Motor neuron (in vitro differentiated cells): ENCODE measurements at places on chromosomes 2 and 18.
A peak's percentile ranks its signal among the peaks of the same experiment; 100 is the strongest.

- no peak for ATAC-seq
These were observed 59.6 kb upstream of the ZNF516 start for GRCh38 chr18:76554547-76555222.

DNA sequence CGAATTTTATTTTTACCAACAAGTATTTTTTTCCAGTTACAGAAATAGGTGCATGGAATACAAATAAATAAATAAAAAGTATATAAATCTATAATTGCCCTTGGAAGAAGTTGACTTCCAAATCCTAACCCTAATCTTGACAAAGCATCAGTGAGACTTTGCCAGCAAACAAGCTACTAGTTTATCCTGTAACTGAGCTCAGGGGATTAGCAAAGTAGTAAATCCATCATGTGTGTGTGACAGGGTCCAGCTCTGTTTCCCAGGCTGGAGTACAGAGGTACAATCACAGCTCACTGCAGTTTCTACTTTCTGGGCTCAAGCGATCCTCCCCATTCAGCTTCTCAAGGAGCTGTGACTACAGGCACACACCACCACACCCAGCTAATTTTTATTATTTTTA lies 948.0 kb upstream of the CNTNAP5 start:
- ATAC-seq: no peak

DNA sequence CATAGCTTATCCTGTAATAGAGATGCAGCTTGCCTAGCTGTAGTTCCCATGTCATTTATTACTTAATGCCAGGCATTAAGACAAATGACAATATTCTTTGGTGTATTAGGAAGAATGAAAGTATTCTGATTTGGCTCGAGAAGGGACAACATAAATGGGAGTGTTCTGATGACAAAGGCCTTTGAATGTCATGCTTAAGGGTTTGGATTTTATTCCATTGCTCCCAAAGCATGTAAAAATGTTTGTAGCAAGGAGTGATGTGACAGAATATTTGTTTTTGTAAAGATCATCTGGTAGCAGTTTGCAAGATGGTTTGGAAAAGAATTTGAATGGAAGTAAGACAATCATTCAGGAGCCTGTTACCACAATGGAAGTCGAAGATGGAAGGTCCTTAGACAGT lies 30.4 kb downstream of the EEF1B2 start:
- no peak for ATAC-seq

DNA sequence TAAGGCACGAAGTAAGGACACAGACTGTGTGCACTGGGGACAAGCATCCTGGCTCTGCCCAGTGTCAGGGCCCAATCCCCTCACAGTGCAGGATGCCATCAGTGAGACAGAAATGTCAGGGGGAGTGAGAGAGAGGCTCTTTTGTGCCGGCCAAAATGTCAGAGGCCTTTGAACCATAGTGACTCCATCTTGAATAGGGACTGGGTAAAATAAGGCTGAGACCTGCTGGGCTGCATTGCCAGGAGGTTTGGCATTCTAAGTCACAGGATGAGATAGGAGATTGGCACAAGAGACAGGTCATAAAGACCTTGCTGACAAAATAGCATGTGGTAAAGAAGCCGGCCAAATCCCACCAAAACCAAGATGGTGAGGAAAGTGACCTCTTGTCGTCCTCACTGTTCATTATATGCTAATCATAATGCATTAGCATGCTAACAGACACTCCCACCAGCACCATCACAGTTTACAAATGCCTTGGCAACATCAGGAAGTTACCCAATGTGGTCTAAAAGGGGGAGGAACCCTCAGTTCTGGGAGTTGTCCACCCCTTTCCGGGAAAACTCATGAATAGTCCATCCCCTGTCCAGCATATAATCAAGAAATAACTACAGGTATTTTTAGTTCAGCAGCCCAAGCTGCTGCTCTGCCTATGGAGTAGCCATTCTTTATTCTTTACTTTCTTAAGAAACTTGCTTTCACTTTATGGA lies 337.4 kb downstream of the LPIN1 start:
- peak; percentile 27 for ATAC-seq

DNA sequence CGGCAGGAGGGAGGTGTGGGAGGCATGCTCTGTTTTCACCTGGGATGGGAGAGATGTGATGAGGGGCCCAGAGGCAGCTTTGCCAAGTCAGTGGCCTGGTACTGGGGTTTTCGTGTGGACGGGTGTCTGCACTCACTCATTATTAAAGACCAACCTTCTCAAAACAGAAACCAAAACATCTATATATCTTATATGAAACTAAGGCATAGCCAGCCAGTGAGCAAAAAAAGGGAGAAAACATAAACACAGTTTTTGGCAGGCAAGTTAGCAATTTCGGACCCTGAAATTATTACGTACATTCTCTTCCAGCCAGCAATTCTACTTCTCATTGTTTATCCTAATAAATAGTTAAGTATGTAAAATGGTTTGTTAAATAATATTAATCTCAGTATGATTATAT lies 181.1 kb upstream of the SMAD2 start:
- no peak for ATAC-seq

DNA sequence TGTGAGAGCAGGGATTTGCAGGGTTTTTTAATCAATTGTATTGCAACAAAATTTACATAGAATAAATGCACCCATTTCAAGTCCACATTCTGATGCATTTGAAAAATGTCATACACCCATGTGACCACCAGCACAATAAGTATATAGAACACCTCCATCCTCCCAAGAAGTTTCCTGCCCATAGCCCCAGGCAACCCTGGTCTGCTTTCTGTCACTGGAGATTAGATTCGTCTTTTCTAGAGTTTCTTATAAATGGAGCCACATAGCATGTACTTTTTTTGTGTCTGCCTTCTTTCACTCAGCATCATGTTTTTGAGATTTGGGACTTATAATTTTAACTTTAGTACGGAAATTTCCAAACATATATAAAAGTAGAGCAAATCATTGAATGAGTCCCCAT lies 127.2 kb upstream of the EPAS1 start:
- no peak for ATAC-seq

DNA sequence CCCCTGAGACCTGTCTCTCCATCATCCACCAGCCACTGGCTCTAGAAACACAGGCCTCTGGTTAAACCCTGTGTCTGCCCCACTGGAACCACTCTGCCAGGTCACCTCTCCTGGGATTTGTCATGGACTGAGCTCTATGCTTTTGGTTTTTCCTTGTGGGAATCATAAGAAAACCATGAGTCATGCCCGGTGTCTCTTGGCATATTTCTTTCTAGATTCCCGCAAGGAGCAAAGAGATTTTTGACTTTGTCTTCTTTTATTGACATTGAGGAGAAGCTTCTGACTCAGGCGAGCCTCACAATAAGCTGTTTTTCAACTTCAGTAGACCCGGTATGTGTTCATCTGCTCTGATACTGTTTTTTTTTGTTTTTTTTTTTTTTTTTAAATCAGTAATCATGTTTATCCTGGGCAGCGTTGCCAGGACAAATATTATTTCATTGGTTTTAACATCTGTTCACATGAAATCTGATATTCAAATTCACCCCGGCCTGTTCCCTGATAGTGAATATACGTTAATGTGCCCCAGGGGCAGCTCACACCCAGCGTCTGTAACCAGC lies 207.1 kb downstream of the ACKR3 start:
- no peak for ATAC-seq

- no peak for ATAC-seq
These were observed 41.6 kb upstream of the KCNG2 start for GRCh38 chr18:79756143-79756500.

- no peak for ATAC-seq
These were observed 16.3 kb upstream of the SERTAD2 start for GRCh38 chr2:64670047-64670446.

GRCh38 chr2:101517758-101518271 lies 42.9 kb upstream of the RFX8 start:
- peak; percentile 21 for ATAC-seq

DNA sequence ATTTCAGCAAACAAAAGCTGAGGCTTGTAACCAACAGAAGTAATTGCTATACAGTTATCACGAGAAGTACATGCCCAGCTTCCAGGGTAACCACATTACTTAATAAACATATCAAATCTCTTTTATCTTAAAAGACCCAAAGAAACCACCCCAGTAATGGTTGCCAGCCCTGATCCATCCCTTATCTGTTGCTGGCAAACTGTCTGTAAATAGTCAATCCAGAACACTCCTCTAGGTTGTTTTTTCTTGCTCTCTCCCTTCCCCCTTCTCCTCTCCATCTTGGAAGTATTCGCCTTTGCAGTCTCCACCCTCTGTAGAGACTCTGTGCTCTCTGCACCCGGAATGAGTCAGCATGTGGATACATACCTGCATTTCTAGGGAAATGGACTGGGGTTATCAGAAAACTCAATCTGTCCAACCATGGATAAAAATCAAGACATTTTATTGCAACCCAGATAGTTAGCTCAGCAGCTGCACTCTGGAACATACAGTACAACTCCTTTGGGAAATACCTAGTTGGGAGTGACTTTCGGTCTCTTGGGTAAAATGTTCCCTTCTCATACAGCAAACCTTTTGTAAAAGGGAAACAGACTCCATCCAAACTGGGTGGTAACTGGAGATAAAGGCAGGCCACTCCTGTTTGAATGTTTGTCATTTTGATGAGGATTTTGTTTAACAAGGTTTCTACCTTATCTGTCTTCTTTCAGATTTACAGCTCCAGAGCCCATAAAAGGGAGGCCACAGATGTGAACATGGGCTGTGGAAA lies 123.5 kb upstream of the FOSL2 start:
- ATAC-seq: peak; percentile 32

DNA sequence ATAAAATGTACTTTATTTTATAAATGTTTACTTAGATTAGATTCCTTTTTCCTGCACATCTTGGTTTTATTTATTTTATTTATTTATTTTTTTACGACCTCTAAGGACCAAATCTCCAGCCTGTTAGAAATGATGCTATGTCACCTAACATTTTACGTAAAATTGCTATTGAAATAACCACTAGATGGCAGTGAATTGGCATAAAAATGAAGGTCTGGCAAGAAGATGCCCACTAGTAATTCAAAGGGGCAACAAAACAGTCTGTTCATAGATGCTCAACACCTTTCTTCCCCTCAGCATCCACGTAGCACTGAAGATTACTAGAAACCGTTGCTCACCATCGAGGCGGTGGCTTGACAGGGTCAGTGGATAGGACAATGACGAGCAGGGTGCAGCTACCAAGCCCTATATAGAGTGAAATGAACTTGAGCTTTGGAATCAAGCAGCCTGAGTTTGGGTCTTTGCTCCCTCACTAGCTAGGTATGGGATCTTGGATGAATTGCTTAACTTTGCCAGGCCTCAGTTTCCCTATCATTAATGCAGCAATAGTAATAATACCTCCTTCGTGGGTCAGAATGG lies 128.7 kb upstream of the L3MBTL4 start:
- no peak for ATAC-seq
